ENCODE measurements at places on chromosomes 5 and 9.
A peak's percentile ranks its signal among the peaks of the same experiment; 100 is the strongest.

GRCh38 chr9:94624629-94625028, 14.7 kb downstream of the FBP1 start:
- no peaks in the 10 kb centered on the region for H3K27me3 ChIP-seq
- H3K4me3 ChIP-seq: no peak overlapping the region
- no peak overlapping the region for H3K27ac ChIP-seq
- DNase-seq: no peak
- H3K36me3 ChIP-seq: no peaks in the 10 kb centered on the region
- no peaks in the 10 kb centered on the region for H3K4me1 ChIP-seq

DNA sequence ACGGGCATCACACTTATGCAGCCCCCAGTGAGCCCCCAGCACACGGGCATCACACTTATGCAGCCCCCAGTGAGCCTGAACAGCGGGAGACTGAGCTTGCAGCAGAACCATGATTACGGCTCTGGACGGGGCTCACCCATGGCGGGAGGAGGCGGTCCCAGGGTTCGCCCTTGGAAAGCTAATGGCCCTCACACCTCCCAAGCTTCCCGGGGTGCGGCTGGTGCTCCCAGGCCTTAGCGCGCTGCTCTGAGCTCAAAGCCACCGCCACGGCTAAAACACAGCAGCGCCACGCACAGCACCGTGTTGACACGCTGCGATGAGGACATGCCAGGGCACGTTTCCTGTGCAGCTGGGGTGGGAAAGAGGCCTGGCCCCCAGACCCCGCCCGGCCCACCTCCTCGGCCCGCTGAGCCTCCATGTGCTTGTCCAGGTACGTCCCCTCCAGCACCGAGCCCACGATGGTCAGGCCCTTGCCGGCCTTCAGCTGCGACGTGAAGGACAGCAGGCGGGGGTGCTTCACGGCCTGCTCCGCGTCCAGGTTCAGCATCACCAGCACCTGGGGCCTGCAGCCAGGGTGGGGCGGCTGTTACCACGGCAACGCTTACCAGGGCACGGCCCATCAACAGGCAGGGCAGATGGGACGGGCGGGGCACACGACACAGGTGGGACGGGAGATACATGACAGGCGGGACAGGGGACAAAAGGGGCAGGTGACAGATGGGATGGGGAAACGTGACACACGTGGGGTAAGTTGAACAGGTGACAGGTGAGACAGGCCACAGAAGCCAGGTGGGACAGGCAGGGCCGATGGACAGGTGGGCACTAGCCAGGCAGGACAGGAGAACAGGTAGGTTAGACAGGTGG, 38.4 kb downstream of the SLC12A7 start:
- no peaks in the 10 kb centered on the region for H3K27me3 ChIP-seq
- no peaks in the 10 kb centered on the region for H3K36me3 ChIP-seq
- no peak overlapping the region for H3K27ac ChIP-seq
- no peak for DNase-seq
- H3K4me3 ChIP-seq: no peak overlapping the region

DNA sequence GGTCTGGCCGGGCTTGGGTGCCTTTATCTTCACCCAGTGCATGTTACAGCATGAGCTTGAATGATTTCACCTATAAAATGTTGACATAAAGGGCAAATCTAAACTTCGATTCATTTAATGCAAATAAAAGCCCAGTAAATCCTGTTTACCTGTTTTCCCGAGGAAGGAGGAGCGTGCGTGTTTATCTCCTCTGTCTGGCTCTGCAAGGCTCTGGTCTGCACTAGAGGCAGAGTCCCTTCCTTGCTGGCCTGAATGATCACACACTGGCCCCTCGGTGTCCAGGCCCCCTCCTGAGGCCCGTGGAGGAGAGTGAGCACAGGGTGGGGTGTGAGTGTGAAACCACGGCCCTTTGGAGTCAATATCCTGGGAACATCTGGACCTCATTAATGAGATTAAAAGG, 125.1 kb upstream of the LHFPL2 start:
- H3K36me3 ChIP-seq: no peaks in the 10 kb centered on the region
- no peak for DNase-seq
- no peaks in the 10 kb centered on the region for H3K27me3 ChIP-seq
- H3K4me3 ChIP-seq: no peak overlapping the region
- no peak overlapping the region for H3K27ac ChIP-seq
- peaks cover 12% of the 10 kb centered on the region for H3K4me1 ChIP-seq

DNA sequence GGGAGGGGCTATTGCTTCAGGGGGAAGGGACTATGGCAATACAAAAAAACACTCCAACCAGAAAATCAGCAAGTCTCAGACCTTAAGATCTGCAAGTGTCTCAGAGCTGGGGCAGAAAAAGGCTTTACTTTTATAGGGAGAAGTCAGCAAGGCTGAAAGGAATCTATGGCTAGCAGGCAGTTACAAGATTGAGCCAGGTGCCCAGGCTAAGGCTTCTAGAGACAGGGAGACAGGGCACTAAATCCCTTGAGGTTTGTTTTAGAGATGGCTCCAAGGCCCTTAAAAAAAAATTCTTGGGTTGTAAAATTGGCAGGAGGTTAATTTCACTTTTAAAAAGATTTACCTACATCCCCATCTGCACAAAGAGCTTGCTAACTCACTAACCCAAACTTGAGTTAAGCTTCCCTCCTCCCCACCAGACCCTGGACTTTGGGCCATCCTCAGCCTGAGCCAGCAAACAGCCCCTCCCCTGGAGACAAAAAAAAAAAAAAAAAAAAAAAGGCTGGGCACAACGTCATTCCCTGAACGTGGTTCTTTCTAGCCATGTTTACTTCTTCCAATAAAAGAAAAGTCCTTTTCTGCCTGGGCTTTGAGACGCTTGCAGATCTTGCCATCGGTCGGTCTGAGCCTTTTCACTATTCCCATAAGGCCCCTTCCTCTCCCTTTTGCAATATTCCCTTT, 17.9 kb downstream of the NIPAL4 start:
- DNase-seq: no peak
- peaks cover 5% of the 10 kb centered on the region for H3K36me3 ChIP-seq
- H3K4me1 ChIP-seq: no peaks in the 10 kb centered on the region
- no peaks in the 10 kb centered on the region for H3K27me3 ChIP-seq
- H3K4me3 ChIP-seq: no peak overlapping the region
- no peak overlapping the region for H3K27ac ChIP-seq

DNA sequence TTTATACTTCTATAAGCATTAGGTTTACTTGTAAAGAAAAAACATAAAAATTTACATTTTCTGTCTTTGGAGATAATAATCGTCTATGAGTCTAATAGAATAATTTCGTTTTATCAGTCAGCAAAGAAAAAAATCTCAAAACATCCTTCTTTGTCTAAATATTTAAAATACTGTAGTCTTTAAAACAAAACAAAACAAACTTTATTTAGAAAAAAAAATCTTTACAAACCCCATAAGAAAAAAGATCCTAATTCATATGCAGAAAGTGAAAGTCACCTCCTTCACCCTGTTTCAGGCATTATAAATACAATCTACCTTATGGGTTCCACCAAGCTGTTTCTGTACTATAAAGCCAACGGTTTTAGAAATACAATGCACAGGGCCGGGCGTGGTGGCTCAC, 5.6 kb downstream of the LARS1 start:
- DNase-seq: no peak
- H3K36me3 ChIP-seq: peaks cover 54% of the 10 kb centered on the region
- peaks cover 29% of the 10 kb centered on the region for H3K4me1 ChIP-seq
- no peak overlapping the region for H3K27ac ChIP-seq
- H3K4me3 ChIP-seq: no peak overlapping the region
- no peaks in the 10 kb centered on the region for H3K27me3 ChIP-seq

DNA sequence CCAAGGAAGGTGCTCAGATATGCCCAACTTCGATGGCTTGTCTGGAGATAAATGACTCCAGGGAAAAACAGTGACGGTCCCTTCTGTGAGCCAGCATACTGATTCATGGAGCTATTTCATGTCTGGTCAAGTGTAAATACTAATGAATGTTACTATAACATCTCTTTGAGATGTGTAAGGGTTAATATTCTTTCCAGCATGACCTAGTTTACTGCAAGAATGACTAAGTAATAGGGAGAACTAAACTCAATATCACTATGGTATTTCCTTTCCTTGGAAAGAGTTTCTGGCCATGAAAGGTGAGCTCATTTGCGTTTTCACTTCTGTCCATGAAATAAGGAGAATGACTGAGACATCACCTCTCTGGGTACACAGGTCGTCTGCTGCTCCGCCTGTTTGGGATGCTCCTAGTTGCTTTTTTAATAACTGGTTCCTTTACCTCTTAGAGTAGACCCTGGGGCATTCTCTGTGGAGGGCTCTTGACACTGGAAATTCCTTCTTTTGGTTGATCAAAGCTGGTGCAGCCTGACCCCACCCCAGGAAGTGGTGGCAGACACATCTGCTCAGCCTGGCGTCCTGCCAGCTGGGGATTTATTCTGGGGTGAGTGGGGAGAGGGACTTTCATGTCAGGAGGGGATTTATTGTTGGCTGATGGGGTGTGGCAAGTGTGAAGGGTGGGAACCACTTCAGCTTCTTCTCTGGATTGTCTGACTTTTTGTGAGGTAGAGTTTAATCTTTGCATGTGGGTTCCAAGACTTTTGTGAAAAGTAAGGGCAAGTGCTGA, 250.0 kb upstream of the MPDZ start:
- no peaks in the 10 kb centered on the region for H3K36me3 ChIP-seq
- H3K27me3 ChIP-seq: no peaks in the 10 kb centered on the region
- DNase-seq: peak; percentile 44
- H3K4me1 ChIP-seq: no peaks in the 10 kb centered on the region
- H3K4me3 ChIP-seq: no peak overlapping the region
- no peak overlapping the region for H3K27ac ChIP-seq

DNA sequence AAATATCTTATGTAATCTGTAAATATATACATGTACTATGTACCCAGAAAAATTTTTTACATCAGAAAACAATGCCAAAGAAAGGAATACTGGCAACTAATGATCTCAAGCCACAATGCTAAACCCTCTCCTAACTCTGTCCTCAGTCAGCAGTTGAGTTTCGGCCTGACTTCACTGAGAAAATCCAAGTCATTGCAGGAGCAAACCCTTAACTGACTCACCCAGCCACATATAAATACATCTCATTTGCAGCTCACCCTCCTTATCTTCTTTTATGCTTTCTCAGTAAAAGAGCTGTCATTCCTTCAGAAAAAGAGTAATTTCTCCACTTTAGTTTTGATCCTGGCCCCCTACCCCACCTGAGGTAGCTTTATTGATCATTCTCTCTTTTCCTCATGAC, 46.1 kb upstream of the TMED7 start:
- H3K36me3 ChIP-seq: no peaks in the 10 kb centered on the region
- H3K4me1 ChIP-seq: no peaks in the 10 kb centered on the region
- no peaks in the 10 kb centered on the region for H3K27me3 ChIP-seq
- H3K4me3 ChIP-seq: no peak overlapping the region
- no peak for DNase-seq
- no peak overlapping the region for H3K27ac ChIP-seq

GRCh38 chr5:141855265-141856036, 22.8 kb downstream of the PCDH1 start:
- peaks cover 3% of the 10 kb centered on the region for H3K4me1 ChIP-seq
- H3K36me3 ChIP-seq: no peaks in the 10 kb centered on the region
- no peak for DNase-seq
- no peak overlapping the region for H3K27ac ChIP-seq
- no peak overlapping the region for H3K4me3 ChIP-seq

GRCh38 chr5:95935553-95936100, 26.0 kb downstream of the ELL2 start:
- DNase-seq: no peak
- no peaks in the 10 kb centered on the region for H3K27me3 ChIP-seq
- no peak overlapping the region for H3K4me3 ChIP-seq
- H3K4me1 ChIP-seq: peaks cover 25% of the 10 kb centered on the region
- H3K27ac ChIP-seq: no peak overlapping the region

DNA sequence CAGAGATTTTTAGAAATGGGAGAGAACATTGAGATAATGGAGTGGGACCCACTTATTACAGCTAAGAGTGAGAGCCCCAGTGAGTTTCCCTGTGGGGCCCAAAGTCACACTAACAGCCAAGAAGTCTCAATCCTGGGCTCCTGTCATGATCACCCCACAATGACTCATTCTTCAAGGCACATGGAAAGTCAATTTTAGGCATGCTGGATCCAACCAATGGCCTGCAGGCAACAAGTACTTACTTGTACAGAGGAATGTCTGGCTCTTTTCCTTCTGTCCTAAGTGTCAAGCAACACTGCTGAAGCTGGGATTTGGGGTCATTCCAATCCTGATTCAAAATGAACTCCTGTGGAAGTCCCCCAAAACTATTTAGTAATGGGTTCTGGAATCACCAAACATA, 123.1 kb downstream of the DROSHA start:
- no peaks in the 10 kb centered on the region for H3K27me3 ChIP-seq
- DNase-seq: no peak
- peaks cover 77% of the 10 kb centered on the region for H3K36me3 ChIP-seq
- H3K27ac ChIP-seq: no peak overlapping the region

DNA sequence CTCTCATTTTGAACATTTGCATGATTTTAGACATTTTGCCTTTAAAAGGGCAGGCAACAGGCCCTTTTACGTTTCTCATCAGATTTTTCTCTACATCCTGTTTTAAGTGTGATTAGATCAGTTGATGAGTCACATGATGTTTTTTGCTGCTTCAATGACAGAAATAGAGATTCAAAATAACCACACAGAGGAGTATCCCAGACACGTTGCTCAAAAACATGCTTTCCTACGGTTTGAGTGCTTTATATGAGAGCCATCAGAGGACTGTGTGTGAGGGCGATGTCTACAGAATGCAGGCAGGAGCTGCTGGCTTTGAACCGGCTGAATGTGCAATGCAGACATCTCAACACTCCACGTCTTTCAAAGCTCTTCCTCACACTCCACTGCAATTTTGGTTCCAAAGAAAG, 42.1 kb downstream of the OTULIN start:
- H3K36me3 ChIP-seq: peaks cover 86% of the 10 kb centered on the region
- DNase-seq: no peak

DNA sequence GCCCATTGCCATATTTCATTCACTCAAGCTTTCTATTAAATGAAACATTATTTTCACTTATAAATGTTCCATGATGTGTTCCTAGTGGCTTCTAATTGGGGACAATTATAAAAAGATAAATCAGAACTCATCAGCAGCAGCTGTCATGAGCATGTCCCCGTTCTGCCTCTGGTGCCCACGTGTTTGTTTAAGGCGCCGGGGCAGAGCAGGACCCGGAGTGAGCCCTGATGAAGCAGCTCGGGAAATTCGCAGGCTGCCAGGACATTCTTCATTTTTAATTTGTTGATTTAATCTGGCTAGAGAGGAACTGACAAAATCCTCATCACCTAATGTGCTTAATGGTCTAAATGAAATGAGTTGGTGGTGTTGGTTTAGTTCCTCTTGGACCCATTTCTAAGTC, 475.0 kb downstream of the CTNND2 start:
- no peaks in the 10 kb centered on the region for H3K27me3 ChIP-seq
- H3K27ac ChIP-seq: no peak overlapping the region
- no peak for DNase-seq
- H3K36me3 ChIP-seq: no peaks in the 10 kb centered on the region
- no peaks in the 10 kb centered on the region for H3K4me1 ChIP-seq
- H3K4me3 ChIP-seq: no peak overlapping the region

GRCh38 chr9:133160742-133161546, 2.8 kb downstream of the GBGT1 start:
- no peaks in the 10 kb centered on the region for H3K36me3 ChIP-seq
- H3K27me3 ChIP-seq: no peaks in the 10 kb centered on the region
- no peak overlapping the region for H3K4me3 ChIP-seq
- H3K27ac ChIP-seq: no peak overlapping the region
- peaks cover 10% of the 10 kb centered on the region for H3K4me1 ChIP-seq

All from DND-41 (cell line).